ENCODE measurements at places on chromosomes 4 and X.

GRCh38 chr4:154471526-154472331 lies 19.9 kb downstream of the DCHS2 start:
- no peaks in the 10 kb centered on the region for H3K4me1 ChIP-seq
- no peak overlapping the region for H3K4me3 ChIP-seq
- no peaks in the 10 kb centered on the region for H3K36me3 ChIP-seq

DNA sequence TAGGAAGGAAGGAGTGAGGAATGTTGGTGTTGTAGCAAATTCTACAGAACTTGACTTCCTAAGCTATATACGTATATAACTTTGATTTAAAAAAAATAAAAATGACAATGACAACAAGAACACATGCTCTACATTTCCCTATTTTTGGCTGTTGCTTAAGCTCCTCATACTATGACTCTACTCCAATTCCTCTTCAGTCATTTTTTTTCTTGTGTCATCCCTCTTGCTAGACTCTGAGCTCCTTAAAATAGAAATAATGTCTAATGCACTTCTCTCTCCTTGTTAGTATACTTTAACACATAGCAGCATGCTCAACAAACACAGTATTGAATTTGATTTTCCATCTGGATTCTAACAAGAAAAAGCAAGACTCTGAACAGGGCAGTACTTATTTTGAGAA lies 144.0 kb downstream of the HDX start:
- no peaks in the 10 kb centered on the region for H3K36me3 ChIP-seq
- no peak for DNase-seq
- H3K27me3 ChIP-seq: no peaks in the 10 kb centered on the region
- no peak overlapping the region for H3K27ac ChIP-seq
- no peaks in the 10 kb centered on the region for H3K4me1 ChIP-seq
- no peak overlapping the region for H3K4me3 ChIP-seq

DNA sequence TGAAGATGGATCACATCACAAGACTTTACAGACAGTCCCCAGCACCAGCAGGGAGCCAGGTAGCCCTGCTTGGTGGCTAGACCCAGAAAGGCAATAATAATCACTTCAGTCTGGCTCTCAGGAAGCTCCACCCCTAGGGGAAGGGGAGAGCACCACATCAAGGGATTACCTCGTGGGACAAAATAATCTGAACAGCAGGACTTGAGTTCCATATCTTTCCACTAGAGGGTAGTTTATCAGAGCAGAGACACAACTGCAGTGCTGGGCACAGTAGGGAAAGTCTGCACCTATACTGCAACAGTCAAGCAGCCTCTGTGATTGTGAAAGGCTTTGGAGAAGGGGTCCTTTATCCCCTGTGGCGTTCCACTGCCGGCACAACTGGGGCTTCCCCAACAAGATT lies 547.0 kb upstream of the POU3F4 start:
- no peaks in the 10 kb centered on the region for H3K4me1 ChIP-seq
- H3K36me3 ChIP-seq: no peaks in the 10 kb centered on the region
- H3K4me3 ChIP-seq: no peak overlapping the region
- no peaks in the 10 kb centered on the region for H3K27me3 ChIP-seq
- no peak for DNase-seq
- no peak overlapping the region for H3K27ac ChIP-seq

- DNase-seq: no peak
- H3K27ac ChIP-seq: no peak overlapping the region
- no peaks in the 10 kb centered on the region for H3K36me3 ChIP-seq
- H3K4me3 ChIP-seq: no peak overlapping the region
These were observed 73.8 kb upstream of the FREM3 start for GRCh38 chr4:143773998-143774895.

DNA sequence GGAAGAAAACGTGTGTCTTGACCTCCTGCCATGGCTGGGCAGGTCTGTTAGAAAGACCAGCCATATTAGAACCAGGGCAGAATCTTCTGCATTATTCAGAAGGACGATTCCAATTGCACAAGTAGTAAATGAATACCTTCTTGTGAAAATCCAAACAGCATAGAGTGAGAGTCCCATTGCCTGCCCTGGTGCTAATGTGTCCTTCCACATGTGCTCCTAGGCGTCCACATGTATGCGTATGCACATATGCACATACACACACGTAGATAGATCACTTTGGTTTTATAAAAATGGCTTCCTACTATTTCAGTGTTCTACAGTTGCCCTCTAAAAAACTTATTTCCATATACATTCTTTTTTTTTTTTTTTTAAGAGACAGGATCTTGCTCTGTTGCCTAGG lies 10.2 kb upstream of the GRPEL1 start:
- H3K4me1 ChIP-seq: no peaks in the 10 kb centered on the region
- DNase-seq: no peak
- H3K27me3 ChIP-seq: no peaks in the 10 kb centered on the region
- H3K27ac ChIP-seq: no peak overlapping the region

GRCh38 chrX:108211301-108211700 lies 119.7 kb downstream of the ATG4A start:
- no peak for DNase-seq
- H3K4me1 ChIP-seq: no peaks in the 10 kb centered on the region
- H3K4me3 ChIP-seq: no peak overlapping the region
- no peak overlapping the region for H3K27ac ChIP-seq
- H3K36me3 ChIP-seq: no peaks in the 10 kb centered on the region
- no peaks in the 10 kb centered on the region for H3K27me3 ChIP-seq

Data from right atrium auricular region (tissue), 2 donors.